ENCODE measurements at places on chromosomes 16 and 17.
A peak's percentile ranks its signal among the peaks of the same experiment; 100 is the strongest.

DNA sequence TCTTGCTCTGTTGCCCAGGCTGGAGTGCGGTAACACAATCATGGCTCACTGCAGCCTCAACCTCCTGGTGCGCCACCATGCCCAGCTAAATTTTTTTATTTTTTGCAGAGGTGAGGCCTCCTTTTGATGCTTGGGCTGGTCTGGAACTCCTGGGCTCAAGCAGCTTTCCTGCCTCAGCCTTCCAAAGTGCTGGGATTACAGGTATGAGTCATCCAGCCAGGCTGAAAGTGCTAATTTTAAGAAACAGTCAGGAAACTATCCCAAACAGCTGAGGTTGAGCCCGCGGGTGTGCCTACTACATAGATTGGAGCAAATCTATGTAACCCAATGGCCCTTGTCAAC is 738 bp upstream of the XPO6 start:
- no peak for DNase-seq

DNA sequence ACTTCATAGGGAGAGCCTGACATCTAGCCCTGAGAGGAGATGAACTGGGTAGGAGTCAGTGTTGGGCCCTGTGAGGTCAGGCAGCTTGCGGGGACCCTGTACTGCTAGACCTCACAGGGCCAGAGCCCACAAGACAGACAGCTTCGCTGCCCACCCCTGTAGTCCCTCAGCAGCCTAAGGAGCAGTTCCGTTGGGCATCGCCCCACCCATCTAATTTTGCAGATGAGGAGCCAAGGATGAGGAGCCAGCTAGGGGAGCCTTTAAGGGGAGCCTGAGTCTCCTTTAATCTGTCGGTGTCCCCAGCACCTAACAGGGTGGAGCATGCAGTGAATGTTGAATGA is 755 bp upstream of the TUFM start:
- DNase-seq = no peak

DNA sequence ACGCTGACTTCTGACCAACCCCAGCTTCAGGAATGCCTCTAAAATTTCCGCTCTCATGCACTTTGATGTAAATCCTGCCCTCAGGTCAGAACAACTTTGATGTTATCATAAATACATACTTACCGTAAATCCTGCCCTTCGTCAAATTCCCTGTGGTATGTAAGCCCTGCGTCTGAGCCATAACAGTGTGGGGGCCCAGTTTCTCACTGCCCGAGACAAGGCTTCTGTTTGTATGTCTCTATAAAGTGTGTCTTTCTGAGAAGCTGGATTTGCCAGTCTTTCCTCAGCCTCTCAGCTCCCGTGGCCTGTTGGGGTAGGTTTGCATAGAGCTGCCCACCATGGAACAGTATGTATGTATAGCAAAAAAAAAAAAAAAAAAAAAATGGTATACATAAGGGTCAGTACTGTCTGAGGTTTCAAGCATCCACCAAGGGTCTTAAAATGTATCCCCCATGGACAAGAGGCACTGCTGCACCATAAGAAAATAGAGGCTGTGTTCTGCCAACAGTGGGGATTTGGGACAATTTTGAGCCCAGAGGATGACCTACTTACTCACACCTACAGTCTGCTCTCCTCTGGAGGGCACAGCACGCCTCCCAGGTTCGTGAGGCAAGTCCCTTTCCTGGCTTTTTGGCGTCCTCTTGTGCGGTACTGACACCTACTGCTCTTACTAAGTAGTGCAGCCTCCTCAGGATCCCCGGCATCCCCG is 17.5 kb downstream of the PRMT7 start:
- DNase-seq = peak; percentile 77

GRCh38 chr17:79212149-79213087 is 137.8 kb downstream of the ENGASE start:
- no peak for DNase-seq

- DNase-seq = no peak
Observed at GRCh38 chr17:30187573-30187972, 47.9 kb downstream of the SLC6A4 start.

GRCh38 chr16:22152316-22152715 is 10.0 kb upstream of the SDR42E2 start:
- no peak for DNase-seq

- no peak for DNase-seq
Observed at GRCh38 chr16:14050291-14051027, 20.7 kb upstream of the MRTFB start.
